Stimulated activated CD4-positive, alpha-beta T cell treated with anti-CD3 and anti-CD28 coated beads, Interleukin-1b, Interleukin-23, amount 100 ng/mL, for 1 hour (primary cell): ENCODE measurements at places on chromosomes 12 and 14.

DNA sequence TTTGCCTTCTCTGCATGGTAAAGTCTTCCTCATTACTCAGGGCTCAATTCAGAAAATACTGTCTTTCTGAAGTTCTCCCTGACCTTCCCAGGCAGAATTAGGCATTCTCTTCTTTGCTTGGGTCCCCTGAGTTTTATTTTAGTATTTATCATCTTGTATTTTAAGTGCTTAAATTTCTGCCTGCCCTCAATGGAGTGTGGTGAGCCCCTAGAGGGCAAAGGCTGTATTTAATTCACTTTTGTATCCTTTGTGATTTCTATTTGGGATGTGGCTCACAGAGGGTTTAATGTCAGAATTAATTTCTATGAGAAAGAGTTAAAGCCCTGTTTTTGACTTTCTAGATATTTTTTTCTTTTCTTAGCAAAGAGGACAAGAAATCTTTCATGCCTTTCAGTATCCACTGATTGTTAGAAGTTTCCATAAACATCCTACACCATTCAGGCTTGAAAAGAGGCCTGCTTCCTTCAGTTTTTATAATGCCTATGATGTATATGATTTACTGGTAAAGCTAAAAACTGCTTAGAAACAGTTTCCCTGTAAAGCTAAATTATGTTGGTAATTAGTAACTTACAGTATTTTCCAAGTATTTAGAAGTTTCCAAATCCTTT, 55.6 kb upstream of the PTPRB start:
- no peak for DNase-seq

DNA sequence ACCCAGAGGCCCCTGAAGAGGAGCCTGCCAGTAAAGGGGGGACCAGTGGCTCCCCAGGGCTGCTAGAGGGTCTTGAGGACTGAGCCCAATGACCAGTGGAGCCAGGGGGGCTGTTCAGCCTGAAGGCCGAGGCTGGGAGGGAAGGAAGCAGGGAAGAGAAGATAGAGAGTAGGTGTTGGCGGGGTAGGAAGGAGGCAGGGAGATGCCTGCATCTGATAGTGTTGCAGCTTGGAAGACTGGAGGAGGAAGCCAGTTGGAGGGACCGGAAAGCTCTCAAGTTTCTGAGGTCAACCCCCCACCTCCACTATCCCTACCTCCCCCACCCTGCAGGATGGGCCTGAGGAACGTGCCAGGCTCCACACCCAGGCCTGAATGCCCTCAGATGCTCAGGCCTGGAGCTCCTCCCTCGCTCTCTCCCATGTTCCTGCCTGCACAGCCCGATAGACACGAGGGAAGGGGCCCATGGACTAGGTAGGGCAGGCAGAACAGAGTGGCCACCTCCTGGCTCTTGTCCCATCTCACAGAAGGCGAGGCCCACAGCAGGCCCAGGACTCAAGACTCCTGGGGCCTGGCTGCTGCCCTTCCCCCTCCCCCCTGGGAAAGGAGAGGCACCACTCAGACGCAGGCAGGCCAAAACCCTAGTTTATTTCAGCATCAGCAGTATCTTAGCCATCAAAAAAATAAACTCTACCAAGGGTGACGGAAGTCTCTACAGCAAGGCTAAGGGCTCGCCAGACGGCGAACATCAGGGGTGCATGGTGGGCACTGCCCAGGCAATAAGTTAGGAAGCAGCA, 3.4 kb downstream of the CKB start:
- DNase-seq: no peak

DNA sequence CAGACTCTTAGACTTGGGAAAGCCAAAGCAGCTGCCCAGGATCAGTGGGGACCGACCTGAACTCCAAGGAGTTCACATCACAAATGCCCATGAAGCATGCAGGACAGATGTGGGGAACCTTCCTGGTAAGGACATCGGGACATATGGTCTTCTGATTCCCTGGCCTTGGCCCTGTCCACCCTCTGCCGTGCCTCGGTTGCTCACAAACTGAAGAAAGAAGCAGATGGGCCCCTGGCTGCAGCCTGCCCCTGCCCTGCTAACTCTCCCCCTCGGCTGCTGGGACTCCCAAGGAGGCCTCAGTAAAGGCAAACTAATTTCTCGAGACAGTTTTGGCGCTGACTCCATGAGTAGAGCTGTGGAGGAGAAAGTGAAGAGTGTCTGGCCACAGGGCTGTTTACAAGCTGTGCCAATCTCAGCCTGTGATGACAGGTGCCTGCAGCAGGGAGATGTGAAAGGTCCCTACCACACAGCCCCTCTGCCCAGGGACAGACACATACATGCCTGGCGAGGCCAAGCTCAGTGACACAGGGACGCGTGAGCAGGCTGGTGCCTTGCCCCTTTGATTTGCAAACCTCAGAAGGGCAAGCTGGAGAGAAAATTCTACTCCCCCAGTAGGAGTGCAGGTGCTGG, 48.6 kb downstream of the ISCA2 start:
- DNase-seq: no peak

DNA sequence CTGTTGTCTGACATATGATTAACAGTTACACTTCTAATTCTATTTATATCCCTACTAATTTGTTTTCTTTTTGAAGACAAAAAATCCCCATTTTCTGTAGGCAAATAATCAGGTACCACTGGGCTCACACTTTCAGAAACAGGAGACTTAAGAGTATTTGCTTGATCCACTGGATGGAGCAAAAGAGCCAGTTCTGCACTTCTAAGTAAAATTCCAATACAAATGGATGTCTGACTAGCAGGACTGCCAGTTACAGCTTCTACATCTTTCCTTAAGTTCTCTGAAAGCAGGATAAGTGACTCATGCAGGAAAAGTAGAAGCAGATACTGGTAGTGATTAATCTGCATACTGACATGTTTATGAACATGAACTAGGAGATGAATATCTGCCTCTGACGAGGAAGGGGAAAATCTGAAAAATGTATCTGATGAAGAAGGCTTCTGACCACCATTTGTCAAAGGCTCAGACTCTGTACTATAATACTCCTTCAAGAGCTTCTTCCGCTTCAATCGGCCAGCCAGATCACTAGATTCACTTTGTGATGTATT, 73.8 kb upstream of the ANKS1B start:
- no peak for DNase-seq

- DNase-seq: no peak
These were observed 47.3 kb upstream of the BCAT1 start for GRCh38 chr12:24996102-24996797.

DNA sequence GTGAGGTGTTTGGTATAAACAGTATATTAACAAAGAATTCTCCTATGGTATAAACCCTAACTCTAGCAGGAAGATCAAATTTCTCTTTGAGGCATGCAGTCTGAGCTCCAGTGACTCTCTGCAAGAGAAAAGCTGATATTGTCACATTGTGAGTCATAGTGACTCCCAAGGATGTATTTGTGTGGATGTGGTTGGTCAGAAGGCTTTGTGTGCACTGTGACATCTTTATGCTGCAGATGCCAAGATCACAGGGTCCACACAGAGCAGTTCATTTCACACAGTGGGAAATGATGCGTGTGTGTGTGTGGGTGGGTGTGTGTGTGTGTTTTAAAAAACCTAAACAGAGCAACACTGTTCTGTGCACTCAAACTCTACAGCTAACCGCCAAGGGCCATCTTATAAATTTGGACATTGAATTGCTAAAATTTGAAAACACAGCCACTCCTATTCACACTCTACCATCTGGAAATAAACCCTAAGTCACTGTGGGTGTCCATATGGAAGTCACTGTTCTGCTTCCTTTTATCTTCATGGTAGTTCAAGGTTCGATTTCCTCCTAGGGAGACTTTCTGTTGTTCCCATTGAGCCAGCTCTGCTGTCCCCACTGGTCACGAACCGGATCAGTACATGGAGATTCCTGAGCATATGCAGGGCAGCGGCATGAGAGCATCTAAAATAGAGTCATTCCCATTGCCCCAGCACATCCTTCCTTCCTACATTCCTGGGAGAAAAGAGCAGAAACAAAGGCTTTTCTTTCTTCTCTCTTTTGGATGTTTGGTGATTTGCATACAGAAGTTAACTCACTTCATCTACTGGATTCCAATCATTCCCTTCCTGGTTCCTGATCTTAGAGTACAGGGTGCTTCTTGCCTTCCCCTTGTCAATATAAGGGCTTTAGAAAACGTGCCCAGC, 727.6 kb downstream of the DIO2 start:
- no peak for DNase-seq

DNA sequence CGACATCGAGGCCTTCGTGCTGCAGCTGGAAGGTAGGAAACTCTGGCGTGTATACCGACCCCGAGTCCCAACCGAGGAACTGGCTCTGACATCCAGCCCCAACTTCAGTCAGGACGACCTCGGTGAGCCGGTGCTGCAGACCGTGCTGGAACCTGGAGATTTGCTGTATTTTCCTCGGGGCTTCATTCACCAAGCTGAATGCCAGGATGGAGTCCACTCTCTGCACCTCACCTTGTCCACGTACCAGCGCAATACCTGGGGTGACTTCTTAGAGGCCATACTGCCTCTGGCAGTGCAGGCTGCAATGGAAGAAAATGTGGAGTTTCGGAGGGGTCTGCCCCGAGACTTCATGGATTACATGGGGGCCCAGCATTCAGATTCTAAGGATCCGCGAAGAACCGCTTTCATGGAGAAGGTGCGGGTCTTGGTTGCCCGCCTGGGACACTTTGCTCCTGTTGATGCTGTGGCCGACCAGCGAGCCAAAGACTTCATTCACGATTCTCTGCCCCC, 1.4 kb downstream of the RIOX1 start:
- DNase-seq: no peak

- no peak for DNase-seq
These were observed 15.0 kb downstream of the TMBIM4 start for GRCh38 chr12:66154776-66155175.

GRCh38 chr14:73143003-73143402, 6.7 kb downstream of the PSEN1 start:
- no peak for DNase-seq

DNA sequence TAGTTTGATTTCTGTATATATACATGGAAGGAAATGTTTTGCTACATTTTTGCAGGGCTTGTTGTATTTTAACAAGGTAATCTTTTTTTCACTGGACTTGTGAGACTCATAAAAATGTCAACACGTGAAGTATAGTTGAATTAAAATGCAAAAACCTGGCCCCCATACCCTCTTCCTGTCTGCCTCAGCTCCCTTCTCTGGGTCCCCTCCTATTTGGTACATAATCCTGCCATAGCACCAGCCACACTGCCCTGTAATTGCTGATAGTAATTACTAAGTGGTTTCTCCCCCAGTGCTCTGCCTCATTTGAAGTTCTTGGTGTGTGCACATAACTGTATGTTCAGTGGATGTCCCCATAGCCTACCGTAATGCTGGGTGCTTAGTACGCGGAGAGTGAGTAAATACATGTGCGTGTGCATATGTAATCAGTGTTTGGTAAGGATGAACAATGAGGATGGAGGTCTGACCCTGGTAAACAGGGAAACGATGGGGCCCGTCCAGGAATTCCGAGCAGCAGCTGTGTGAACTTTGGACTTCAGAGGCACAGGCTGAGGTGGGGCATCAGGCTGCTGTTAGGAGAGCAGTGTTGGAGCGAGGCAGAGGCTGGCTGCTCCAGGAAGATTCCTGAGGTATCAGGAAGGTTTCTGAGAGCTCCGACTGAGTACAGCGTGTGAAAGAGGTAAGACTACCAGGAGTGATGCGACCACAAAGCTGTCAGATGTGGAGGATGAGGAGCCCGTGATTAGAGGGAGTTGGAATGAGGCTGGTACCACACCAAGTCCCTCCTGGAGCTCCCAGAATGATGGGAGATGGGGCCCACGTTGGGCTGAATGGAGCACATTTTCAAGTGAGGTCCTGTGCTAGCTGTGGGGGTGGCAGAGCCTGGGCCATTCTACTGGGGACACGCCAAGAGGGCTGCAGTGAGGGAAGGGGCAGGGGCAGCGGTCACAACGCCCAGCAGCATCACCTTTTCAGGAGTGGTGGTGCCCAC, 106.8 kb downstream of the PELI2 start:
- no peak for DNase-seq

DNA sequence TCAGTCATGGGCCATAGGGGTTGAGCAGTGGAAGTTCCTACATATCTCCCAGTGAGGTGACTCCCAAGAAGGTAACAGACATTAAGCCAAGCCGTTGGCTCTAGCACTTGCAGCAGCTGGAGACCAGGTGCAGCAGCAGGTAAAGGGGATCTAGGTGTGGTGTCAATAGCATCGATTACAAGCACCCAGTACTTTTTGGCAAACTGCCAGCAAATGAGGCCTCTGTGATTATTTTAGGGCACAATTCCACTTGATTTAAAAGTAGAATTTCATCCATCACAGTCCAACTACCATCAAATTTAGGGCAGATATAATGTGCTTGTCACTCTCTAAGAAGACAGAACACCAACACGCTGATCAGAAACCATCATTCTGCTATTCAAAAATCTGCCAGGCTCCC, 224.1 kb upstream of the EGLN3 start:
- no peak for DNase-seq

DNA sequence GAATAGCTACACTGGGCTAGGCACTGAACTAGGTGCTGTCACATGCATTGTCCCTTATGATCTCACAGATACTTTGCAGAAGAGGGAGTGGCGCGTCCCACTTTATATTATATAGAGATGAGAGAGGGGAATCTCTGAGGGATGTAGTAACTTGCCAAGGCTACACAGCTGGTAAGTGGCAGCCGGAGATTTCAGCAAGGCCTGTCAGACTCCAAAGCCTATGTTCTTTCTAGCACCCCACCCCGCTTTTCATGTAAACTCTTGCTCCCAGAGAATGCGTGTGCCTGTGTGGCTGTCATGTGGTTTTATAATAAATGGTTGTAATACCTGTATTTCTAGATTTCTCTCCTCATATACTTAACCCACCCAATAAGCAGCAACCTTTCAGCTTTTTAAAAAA, 39.1 kb downstream of the WDR20 start:
- DNase-seq: no peak

DNA sequence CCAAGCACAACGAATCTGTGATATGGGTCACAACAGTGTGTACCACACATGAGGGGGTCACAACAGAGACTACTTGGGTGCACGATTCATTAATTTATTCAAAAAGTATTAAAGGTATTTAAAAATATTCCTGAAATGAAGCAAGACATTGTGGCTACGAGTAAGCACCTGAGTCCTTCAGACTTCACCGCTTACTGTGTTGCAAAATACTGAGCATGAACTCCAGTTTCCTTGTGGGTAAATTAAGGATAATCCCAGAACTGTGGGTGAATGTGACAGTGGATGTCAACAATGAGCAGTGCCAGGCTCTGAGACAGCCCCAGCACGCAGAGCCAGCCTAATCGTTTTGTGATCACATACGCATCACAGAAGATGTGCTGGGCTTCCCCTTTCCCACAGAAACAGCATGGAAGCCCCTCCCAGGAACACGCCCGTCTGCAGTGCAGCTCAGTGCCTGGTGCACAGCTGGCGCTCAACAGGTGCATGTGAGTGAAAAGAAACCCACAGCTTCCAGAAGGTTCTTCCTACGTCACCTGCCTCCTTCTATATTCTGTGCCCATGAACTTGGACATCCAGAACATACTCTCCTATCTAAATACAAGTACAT, 29.1 kb downstream of the CDC42BPB start:
- no peak for DNase-seq

GRCh38 chr12:89542912-89543592, 17.2 kb upstream of the POC1B start:
- peak; percentile 23 for DNase-seq

DNA sequence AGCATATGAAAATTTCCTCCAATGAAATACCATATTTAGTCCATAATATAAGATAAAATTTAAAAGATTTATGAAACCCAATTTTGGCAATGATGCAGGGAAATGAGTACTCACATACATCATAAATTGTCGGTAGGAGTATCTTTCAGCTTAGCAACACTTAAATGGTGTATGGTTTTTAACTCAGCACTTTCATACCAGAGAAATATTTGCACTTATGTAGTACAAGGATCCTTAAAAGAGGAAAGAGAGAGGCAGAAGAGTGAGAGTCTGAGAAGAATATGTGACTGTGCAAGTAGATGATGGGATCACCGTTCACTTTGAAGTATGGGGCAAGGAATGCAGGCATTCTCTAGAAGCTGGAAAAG, 379.3 kb upstream of the DCN start:
- no peak for DNase-seq
